Fibroblast of lung (primary cell): ENCODE measurements at places on chromosomes 11 and 22.

DNA sequence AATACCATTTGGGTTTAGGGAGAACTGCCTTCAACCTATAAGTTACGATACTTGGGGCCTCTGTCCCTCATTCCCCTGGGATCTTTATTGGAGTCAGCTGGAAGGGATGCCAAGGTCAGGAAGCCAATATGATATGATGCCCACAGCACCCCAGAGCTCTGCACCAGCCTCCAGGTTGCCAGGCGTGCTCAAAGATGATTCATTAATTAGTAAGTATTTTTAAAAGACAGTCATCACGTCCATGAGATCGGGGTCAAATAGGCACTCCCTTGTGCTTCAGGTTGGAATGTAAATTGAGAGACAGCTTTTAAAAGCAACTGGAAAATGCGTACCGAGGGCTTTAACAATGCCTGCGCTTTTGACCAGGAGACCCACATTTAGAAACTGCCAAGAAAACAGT is 57.0 kb upstream of the CD5 start:
- DNase-seq: no peak

DNA sequence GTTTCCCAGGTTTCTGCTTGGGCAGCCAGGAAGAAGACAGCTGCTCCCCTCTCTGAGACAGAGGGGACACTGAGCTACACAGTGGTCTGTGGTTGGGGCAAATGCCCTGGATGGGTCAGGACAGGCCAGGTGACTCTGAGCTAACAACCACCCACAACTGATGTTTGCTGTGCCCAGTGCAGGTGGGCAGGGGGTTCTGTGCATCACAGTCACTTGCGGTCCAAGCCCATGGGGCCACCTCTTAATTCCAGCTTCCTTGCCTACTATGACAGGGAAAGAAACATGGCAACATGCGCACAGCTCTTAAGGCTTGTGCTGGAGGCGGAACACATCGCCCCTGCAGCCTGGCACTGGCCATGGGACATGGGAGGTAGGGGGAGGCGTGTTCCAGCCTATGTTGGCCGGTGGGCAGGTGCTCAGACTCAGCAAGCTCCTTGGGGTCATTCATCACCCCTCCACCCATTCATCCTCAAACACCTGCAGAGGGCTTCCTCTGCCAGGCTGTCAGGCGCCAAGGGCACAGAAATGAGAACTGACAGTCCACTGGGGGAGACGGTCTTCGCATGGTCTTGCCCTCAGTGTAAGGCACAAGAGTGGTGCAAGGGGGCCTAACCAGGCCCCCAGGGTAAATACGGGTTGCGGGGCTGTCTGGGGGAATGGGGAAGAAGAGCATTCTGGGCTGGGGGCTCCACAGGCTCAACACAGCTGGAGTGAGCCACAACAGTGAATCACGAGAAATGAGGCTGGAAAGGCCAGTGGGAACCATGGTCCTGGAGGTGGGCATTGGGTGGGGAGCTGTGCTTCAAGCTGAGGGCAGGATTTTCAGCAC is 55.6 kb downstream of the ARFGAP3 start:
- no peak for DNase-seq

DNA sequence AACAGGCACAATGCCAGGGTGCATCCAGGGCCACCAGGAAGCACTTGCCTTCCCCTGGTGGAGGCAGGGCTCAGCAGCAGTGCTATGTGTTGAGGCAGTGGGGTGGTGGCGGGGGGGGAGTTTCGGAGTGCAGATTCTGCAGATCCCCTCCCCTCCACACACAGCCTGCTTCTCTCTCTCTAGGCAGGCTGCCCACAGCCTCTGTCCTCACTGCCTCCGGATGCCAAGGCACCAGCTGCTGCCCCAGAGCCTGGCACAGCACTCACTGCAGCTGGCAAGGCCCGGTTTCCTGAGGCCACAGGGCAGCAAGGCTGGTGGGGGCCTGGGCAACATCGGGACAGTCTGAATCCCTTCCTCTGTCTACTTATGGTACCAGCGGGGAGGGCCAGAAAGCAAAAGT is 35.8 kb downstream of the NRXN2 start:
- DNase-seq: no peak

DNA sequence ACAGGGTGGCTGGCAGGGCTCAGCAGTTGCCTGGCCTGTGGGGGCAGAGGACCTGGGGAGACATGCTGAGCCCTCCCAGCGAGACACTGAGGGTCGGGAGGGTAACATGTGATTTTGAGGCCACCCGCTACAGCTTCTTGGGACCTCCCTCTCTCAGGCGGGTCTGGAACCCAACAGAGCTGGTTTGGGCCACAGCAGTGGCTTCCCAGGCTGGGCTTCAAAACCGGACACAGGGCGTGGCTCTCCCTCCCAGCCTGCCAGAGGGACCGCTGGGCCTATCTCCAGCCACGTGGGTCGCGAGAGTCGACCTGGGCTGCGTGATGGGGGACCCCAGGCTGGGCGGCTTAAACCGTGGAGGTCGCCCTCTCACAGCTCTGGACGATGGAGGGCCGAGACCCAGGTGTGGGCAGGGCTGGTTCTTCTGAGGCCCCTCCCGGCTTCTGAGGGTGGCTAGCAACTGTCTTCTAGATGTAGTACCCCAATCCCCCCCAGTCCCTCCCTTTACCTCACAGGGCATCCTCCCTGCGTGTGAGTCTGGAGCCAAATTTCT is 91.7 kb downstream of the KCNQ1 start:
- no peak for DNase-seq

DNA sequence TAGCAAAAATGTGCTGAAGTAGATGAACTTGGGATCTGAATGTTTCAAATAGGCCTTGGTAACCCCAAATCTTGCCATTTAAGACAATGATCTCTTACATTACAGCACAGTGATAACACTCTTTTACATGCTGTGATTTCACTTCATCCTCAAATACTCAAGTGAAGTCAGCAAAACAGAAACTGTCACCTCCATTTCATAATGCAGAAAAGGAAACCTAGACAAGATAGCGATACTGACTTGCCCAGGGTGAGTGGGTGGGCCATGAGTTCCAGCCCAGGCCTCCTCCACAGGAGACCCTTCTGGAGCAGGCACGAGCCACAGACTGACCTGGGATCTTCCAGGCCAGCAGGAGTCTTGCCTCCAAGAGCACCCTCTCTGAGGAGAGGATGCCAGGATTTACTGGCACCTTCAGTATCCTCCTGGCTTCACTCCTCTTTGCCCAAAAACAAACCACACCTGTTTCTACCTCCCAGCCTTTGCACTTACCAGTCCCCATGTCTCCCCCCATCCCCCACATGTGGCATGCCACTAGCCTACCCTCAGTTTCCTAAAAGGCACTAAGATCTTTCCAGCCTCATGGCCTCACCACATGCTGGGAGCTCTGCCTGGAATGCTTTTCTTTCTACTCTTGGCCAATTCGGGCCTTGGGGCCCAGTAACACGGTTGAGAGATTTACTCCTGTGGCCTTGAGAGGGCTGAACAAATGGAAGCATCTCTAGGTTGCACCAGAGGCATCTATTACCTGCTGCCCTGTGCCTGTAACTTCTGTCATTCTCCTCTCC is 1.9 kb upstream of the DGAT2 start:
- DNase-seq: no peak

DNA sequence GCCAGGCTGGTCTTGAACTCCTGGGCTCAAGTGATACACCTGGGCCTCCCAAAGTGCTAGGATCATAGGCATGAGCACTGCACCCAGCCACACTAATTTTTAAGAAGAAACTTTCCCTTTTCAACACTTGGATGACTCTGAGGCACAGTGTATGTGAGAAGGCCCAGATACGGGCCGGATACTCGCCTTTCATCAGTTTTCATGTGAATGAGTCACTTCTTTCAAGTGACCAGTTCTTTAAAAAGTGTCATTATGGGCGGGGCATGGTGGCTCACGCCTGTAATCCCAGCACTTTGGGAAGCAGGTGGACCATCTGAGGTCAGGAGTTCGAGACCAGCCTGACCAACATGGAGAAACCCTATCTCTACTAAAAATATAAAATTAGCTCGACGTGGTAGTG is 120.8 kb downstream of the CTTN start:
- DNase-seq: no peak

DNA sequence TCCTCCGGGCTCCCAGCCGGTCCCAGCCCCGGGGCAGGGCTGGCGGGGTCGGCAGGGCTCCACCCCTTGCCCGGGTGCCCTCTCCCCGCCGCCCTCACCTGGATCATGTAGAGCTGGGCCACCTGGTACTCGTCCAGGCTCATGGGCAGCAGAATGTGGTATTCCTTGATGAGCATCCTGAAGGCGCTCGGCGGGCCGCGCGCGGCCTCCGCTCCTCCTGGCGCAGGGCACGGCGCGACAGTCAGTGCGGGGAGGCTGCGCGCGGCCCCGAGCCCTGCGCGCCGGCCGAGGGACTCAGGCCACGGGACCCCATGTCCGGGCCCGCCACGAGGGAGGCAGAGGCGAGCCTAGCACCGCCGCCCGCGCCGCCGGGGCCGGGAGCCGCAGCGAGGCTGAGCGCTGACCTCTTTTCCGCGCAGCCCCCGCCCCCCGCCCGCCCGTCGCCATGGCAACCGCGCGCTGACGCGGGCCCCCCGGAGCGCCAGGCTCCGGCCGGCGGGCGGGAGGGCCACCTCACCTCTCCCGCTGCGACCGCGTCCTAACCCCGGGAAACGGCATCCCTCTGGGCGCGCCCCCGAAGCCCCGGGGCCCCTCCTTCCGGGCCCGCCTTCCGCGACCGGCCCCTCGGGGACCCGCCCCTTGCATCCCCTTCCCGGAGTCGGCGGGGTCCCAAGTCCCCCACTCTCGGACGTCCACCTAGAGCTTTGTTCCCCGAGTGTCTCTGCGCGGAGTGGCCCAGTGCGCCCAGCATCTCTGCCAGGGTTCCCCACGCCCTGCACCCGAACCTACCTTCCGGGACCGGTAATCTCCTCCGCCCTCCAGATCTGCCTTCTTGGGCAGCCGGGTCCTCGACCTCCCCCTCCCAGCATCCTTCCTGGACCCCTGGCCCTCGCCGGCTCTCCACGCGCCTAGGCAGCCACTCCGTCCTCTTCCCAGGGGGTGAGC is 886 bp downstream of the PITPNM1 start:
- DNase-seq: peak; percentile 16

GRCh38 chr11:8283465-8284230 is 20.0 kb upstream of the LMO1 start:
- DNase-seq: peak; percentile 21

DNA sequence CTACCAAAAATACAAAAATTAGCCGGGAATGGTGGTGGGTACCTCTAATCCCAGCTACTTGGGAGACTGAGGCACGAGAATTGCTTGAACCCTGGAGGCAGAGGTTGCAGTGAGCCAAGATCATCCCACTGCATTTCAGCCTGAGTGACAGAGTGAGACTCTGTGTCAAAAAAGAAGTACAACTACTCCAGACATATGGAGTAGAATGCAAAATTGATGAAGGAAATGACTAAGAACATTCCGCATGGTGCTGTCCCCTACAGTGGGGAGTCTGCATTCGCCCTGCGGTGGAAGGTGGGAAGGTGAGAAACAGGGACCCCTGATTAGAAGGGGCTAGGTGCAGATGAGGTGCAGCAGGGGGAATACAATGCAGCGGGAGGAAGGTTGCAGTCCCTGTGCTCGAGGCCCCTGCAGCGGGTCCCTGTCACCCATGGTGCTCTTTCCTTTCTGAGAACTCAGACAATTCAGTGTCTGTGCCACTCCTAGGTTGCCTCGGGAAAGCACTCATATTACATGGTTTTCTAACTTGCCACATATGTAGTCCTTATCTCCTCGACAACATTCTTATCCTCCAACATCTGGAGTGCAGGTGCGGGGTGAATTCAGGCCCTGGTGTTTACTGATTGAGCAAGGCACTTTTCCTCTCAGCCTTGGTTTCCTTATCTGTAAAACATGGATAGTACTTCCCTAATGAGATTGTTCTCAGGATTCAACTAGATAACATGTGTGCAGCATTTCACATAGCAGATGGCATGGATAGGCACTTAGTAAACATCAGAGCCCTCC is 5.2 kb downstream of the POLD4 start:
- DNase-seq: peak; percentile 40

DNA sequence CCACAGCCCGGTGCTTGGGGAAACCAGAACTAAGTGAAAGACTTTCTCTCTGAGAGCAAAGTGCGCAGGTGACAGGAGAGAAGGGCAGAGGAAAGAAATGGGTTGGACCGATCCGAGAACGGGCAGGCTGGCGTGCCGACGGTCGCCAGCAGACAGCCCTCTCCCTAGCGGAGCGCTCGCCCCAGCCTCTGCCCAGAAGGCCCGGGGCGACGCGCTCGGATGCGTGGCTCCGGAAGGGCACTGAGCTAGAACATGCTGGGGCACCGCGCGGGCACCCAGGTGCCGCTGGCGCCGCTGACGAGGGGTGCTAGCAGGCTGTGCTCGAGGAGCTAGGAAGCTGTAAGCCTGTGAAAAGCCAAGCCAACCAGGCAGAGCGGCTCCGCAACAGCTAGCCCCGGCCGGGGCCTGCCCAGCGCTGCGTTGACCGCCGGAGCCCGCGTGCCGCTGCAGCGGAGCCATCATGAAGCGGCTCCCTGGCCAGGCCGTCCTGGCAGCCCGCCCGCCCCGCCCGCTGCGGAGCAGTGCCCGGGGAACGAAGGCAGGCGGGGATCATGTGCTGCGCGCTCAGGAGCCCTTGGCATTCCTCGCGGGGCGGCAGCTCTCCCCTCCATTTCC is 22.1 kb upstream of the RRAS2 start:
- DNase-seq: peak; percentile 64

GRCh38 chr11:3840870-3841425 is at the start of gene RHOG:
RHOG (minus strand) TSS chr11:3840959; CDS start chr11:3828138, 12,821 bp downstream.
- peak; percentile 76 for DNase-seq

- DNase-seq: no peak
Measured at GRCh38 chr22:47245786-47246185, 483.3 kb downstream of the TBC1D22A start.

DNA sequence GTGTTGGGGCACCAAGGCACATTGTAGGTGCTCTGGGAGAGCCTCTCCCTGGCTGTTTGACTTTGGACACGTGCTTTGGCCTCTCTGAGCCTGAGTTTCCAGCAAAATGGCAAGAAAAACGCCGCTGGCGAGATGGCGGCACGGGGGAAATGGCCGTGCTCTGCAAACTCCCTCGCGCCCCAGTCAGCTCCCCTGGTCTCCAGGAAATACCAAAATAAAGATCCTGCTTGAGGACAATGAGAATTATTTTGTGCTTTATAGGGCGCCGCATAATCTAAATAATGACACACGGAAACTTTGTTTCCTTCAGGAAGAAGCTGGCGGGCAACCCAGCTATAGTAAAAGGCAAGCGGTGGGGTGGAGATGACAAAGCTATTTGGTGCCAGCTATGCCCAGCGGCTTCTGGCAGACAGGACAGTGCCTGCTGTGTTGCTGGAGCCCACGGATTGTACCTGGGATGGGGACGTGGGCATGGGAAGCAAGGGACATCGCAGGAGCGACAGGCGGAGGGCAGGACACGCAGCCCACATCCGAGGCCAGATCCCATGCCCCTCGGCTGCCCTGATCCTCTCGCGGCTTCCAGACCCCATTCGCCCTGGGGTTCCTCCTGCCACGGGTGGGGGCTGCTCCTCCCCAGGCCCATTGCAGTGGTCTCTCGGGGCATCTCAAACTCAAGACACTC is 26.3 kb upstream of the RFPL3 start:
- DNase-seq: no peak

- DNase-seq: peak; percentile 85
Measured at GRCh38 chr11:114340311-114341131, 44.3 kb downstream of the NNMT start.

GRCh38 chr11:8867931-8868631 is 42.9 kb upstream of the AKIP1 start:
- DNase-seq: peak; percentile 67

- no peak for DNase-seq
Measured at GRCh38 chr11:125407046-125407445, 89.0 kb downstream of the FEZ1 start.
